ENCODE measurements at places on chromosomes 2 and 18.

DNA sequence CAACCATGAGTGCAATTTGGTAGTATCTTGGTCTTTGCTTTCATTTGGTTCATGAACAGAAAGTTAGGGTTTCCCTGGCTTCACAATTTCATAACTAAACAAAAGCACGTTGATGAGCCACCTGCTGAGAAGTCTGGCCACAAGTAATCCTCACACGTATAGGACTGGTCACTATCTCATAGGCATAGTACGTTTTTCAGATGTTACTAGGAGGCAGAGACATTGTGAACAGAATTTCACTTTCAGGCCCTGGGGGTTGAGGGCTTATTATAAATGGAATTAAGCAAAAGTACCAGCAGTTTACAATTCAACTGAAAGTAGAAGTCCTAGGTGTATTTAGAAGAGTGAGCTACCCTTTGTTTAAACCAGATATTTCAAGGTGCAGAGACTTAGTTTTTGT, 277.1 kb downstream of the ALPK2 start:
- DNase-seq: no peak

GRCh38 chr2:7825591-7826312, 856.1 kb upstream of the ID2 start:
- no peak for DNase-seq

- no peak for DNase-seq
Measured at GRCh38 chr18:61736133-61736532, 156.7 kb downstream of the RNF152 start.

DNA sequence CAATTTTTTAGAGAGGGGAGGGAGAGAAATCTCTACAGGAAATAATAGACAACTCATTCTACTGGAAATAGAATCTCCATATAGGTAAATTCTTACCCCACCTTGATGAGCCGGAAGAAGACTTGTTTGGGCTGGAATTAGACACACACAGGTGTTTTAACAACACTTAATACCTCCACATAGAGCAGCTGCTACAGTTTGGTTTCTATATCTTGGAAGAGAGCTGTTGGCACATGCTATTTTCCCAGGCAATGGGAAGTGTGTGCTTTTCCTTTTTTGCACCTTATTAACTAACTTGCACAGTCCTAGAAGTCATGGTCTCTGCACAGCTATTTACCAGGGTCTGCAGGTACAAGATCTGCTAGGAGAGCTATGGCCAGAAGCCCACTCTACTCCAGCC, 73.7 kb downstream of the SATB2 start:
- no peak for DNase-seq

DNA sequence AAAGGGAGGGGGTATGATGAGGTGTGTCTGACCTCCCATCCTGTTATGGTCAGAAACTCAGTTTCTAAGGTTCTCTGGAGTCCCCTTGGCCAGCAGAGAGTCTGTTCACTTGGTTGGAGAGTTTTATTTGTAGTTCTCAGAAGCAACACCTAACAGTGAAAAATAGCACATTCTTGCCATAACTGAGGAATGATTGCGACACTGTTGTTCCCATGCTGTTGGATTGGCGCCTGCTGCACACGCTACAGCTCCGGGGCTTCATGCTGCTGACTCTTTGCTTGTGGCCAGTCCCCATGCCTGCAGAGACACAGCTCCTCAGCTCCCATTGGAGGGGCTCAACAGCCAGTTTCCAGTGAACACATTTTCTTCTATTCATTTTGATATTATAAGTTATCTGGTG, 42.1 kb downstream of the TPGS2 start:
- no peak for DNase-seq

GRCh38 chr2:36818542-36818941, 122.0 kb downstream of the VIT start:
- DNase-seq: no peak

GRCh38 chr2:2561346-2562095, 230.4 kb upstream of the MYT1L start:
- DNase-seq: no peak

DNA sequence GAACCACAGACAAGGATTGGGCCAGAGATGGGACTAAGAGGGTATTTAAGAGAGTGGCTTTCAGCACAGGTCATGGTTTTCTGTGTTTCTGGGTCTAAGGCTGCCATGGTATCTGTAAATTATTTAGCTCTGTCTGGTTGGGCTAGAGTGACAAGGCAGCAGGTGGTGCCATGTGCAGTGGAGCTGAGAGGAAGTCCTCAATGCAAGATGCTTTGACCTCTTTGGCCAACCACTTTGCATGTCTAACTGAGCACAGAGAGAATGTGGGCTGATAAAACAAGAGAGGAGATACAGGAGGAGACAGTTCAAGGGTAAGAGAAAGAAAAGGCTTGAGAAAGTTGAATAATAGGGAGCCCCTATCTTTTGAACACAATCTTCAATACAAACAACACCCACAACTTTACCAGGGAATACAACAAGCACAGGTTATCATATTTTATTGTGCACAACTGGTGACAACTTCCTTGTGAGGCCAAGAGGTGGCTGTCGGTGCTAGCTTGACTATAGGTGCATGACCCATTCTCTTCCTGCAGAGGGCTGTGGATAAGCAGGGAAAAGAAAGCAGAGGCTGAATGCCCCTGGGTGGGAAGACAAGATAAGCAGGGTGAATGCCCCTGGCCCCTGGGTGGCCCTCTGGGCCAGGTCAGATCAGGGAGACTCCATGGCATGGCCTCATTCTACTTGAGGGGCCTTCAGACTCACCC, 12.3 kb downstream of the FLACC1 start:
- DNase-seq: no peak

DNA sequence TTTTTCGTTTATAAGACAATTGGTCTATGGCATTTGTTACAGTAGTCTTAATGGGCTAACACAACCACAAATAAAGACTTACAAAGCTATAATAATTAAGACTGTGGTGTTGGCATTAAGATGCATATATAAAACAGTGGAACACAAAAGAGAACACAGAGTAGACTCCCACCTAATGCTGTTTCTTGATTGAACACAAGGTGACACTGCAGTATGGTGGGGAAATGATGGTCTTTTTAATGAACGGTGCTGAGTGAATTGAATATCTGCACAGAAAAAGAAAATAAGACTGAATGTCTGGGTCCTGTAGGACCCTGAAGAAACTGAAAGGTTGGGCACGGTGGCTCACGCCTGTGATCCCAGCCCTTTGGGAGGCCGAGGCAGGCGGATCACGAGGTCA, 1136.6 kb upstream of the NXPH2 start:
- DNase-seq: no peak

DNA sequence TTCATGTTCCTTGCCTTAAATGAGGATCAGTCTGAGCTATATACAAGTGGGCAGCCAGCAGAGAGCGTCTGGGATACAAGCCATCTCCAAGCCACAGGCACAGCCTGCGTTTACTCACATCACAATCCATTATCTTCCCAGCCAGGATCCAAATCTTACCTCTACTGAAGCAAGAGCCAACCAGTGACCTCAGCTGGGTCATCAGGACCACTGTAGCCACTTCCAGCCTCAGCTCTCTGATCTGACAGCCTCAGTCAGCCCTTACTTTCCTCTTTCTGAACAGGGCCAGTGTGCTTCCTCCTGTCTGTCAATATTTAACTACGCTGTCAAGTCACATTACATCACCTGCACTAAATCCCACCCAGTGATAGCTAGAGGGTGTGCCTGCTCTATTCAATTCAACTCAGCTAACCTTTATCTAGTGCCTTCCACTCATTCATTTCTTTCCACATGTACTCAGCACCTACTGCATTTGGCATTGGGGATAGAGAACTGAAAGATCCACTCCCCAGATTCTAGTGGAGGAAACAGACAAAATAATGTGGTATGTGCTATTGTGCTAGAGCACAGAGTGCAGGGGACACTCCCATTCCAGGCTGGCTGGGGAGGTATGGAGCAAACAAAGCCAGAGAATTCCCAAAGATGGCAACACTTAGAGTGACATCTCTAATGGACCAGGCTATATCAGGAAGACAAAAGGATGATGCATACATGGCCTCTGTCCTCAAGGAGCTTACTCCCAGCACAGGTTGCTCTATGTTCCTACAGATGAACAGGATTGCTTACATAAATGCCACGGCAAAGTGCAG, 146.5 kb downstream of the NCKAP5 start:
- DNase-seq: peak; percentile 39

Measured in NCI-H774 (cell line).